Activated CD4-positive, alpha-beta T cell treated with anti-CD3 and anti-CD28 coated beads, Interleukin-2, amount 50 U/mL, for 16 hours (primary cell): ENCODE measurements at places on chromosomes 12 and 14.
A peak's percentile ranks its signal among the peaks of the same experiment; 100 is the strongest.

DNA sequence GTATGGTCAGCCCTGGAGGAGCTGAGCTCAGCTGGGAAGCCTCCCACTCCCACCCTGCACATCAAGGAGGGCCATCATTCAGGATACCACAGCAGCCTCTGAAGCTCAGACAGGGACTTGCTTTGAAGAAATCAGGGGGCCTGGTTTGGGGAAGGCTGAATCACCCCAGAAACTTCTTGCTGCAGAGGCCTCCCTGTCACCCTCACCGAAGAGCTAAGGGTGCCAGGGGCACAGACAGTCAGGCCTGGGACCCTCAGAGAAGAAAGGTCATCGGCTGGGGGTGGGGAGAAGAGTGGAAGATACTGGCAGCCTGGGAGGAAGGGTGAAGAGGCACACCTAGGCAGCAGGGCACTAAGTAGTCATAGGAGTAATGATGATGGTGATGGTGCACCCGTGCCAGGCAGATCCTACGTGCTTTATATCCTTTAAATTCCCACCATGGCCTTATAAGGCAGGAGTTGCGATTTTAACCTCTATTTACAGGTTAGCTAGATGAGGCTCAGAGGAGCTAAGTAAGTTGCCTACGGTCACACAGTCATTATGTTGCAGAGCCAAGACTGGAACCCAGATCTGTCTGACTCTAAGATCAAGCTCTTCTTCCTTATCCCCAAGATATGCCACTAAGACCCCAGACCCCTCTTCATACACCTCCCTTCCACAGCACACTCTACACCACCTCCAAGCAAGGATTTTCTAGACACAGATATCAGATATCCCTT lies 28.5 kb upstream of the PNMA1 start:
- DNase-seq, result no peak

- peak; percentile 26 for DNase-seq
Measured at GRCh38 chr12:50986966-50987737, 34.8 kb downstream of the HIGD1C start.

GRCh38 chr12:105862163-105862821 lies 276.5 kb downstream of the NUAK1 start:
- no peak for DNase-seq

DNA sequence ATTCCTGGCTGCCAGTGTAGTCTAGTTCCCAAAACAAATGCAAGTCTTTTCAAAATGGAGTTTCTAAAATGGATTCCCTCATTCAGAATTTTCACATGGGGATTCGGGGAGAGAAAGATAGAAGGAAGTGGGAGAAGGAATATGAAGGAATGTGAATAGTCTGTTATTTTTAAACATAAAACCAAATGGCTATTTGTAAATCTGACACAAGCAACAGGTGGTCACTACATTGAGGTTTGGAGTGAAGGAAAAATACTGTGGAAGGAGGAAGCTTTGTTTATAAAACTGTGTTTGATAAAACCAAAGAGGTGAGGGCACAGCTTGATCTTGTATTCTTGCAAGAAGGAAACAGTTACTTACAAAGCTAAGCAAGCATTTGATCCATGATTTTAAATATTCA lies 65.3 kb upstream of the KCNJ8 start:
- DNase-seq, result no peak

DNA sequence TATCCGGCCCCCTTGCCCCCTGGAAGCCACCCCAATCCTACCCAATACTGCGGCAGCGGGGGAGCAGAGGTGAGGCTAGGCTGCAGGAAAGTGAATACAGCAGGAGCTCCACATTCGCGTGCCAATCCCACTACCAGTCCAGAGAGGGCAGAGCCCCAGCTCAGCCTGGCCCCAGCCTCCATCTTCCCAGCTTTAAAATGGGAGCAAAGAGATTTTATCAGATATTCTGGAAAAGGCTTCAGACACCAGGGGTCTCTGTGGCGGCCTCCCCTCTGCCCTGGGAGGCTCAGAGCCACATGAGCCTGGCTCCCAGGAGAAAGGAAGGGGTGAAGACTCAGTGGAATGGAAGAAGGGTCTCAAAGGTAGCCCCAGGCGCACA lies 72.7 kb downstream of the NCOR2 start:
- no peak for DNase-seq

DNA sequence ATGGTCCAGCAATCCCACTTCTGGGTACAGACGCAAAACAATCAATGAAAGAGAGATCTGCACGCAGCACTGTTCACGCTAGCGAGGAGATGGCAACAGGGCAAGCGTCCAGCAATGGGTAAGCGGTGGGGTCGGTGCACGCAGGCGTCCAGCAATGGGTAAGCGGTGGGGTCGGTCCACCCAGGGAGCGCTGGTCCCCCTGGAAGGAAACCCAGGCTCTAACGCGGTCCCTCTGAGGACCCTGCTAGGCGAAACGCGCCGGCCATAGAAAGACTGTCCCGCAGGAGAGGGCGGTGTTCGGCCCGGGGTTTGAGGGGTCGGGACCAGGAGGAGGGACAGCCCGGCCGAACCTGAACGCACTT lies 618 bp upstream of the PGAM5 start:
- no peak for DNase-seq

DNA sequence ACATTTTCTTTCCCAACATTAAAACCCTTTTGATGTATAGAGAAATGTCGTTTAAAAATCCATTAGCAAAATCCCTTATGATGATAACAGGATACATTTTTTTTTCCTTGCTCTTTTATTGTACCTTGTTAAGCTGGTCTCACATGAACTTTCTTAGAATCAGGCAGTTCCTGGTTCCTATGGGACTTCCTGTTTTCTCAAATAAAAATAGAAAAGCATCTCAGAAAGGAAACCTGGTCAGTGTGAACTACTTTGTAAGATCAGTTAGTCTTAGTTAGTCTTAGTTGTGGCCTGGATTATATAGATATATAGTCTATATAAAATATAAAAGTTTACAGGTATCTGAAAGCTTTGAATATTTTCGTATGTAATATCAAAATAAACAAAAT lies 40.3 kb downstream of the LEMD3 start:
- DNase-seq, result no peak

- no peak for DNase-seq
Measured at GRCh38 chr12:71061451-71061850, 96.3 kb downstream of the TSPAN8 start.
